Osteoblast (primary cell): ENCODE measurements at places on chromosomes 1 and 21. TPM values are rescaled to one million over a fixed set of nuclear protein-coding genes. Genes with fewer than 3 reads are reported as not detected.
A peak's percentile ranks its signal among the peaks of the same experiment; 100 is the strongest.

DNA sequence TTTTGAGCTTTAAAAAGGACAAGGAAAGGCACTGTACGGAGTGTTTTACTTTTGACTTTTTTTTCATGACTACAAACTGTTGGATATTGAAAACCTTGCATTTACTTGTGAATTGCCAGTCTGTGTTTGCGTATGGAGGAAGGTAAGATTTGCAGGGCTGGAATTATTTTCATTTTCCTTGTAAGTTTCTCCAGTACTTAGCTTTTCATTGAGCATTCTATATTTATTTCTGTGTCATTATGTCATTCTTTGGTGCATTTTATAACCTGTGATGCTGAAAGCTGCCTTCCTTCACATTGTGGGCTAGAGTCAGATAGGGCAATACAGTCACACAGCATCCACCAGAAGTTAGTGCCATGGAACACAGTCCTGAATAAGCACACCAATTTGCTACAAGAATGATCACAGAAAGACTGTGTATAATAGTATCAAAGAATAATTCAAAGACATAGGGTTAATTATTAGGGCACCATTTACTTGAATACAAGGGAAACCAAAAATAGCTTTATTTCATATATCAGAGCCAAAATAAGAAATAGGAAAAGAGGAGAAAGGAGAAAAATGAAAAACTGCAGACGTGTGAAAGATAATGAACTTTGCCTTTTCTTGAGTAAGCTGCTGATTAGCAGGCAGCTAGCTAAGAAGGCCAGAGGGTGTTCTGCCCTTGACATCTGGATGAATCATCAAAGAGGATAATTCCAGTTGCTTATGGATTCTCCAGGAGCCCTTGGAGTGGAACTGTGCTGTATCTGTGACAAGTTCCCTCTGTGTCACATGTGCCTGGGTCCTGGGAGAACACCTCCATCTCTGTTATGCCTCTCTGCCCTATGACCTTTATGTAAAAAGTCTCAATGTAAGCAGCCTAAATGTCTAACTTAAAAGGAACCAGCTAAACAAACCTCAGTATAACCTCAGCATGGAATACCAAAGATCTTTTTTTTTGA, 8.0 kb upstream of the FAM20B start:
- no peak overlapping the region for H3K4me3 ChIP-seq
- no peaks in the 10 kb centered on the region for H3K27me3 ChIP-seq
- peak overlapping the region; percentile 35 for H3K27ac ChIP-seq
- H3K4me1 ChIP-seq, result peaks cover 23% of the 10 kb centered on the region

Gene NAV1
- 47.0 and 47.1 TPM in 2 replicates for total RNA-seq

Gene ZSWIM5
- total RNA-seq, result 0.36 and 0.59 TPM in 2 replicates

DNA sequence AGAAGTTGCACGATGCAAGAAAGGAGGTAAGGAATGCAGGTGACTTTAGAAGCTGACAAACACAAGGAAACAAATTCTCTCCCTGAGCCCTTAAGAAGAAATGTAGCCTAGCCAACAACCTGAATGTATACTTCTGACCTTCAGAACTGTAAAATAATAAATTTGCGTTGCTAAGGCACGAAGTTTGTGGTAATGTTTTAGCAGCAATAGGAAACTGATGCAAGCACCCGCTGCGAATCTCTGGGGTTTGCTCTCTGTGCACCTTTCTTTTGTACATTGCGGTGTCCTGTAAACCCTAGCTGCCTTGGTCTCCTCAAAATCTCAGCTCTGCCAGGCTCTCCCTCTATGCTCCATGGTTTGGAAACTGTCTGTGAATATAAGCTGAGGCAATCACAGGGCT, 15.1 kb downstream of the CD53 start:
- DNase-seq, result peak; percentile 17
- no peak overlapping the region for H3K27ac ChIP-seq
- no peaks in the 10 kb centered on the region for H3K36me3 ChIP-seq
- H3K4me3 ChIP-seq, result no peak overlapping the region
- no peaks in the 10 kb centered on the region for H3K4me1 ChIP-seq

Gene KLF17
- 0.36 and 0.59 TPM in 2 replicates for total RNA-seq

Gene CASQ1
- total RNA-seq, result 0.29 and 0.36 TPM in 2 replicates

Gene MFSD2A
- total RNA-seq, result 3.5 and 3.6 TPM in 2 replicates

- peak overlapping the region; percentile 46 for H3K4me3 ChIP-seq
- peaks cover 24% of the 10 kb centered on the region for H3K4me1 ChIP-seq
- H3K27me3 ChIP-seq, result no peaks in the 10 kb centered on the region
- no peak for DNase-seq
These were observed 72.1 kb downstream of the SKI start for GRCh38 chr1:2300004-2300771.
